Globus pallidus (tissue), 1 donor: ENCODE measurements at places on chromosomes 1 and 21.

DNA sequence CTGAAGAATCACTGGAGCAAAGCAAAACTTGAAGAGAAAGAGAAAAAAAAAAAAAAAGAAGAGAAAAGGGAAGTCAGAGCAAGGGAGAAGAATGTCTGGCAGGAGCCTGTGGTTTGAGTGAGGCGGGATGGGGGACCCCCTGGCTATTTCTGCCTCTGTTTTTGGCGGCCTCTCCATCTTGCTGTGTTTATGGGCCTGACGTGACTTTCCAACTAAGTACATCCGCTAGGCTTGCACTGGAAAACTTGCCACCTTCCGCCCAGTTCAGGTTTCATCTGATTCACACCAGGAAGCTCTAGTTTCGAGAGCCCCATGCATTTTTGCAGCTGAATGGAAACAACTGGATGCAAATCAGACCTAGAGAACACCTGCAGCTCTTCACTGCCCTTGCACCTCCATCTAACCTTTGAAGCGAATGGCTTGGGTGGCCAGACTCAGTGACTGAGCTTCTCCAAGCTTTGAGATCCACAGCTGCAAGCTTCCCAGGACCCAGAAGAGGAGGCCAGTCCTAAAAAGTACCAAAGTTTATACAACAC lies 28.0 kb downstream of the TBX15 start:
- DNase-seq = no peak

DNA sequence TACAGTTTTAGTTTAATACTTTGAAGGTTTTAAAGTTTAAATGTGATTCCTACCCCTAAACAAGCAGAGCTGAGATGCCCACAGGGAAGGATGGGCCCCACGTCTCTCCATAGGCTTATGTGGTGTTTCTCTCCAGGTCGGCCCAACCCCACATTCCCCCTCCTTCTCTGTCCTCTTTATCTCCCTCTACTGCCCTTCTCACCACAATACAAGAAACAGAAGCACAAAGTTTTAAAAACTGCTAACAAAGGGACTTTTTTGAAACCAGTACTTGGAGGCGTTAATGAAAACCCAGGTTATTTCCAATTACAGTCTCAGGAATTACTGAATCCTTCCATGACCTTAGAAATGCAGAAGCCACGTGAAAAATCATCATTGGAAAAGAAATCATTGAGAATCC lies 324.0 kb downstream of the NTNG1 start:
- DNase-seq = no peak

DNA sequence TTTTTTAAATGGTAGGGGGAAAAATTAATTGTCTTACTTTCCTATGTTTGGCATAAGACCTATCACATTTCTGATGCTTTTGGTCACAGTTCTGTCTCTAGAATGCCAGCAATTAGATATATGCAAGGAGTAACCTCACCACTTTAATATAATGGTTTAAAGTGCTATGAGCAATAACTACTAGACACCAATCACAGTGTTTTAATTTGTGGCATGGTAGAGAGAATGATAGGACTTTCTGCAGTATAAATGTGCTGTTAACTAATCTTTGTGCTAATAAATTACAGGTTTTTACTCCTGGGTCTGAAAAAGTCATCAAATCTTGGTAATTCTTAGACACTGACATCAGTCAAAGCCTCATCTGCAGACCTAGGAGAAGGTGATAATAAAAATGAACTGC lies 2110.3 kb downstream of the NCAM2 start:
- DNase-seq = no peak

DNA sequence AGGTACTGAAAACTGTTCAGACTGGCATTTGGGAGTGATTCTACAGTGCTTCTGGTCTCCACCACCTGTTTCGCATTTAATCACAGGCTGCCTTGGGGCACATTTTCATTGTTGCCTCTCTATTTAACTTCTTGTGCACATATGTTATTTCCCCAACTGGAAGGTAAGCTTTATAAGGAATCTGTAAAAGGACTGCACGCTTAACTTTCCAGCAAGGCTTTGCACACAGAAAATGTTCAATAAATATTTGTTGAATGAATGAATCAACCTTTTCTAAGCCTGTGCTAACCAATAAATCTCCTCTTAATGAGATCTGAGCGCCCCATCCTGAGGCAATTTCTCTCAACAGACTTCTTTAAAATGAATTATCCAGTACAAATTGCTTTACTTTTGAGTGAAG lies 84.3 kb upstream of the ARHGAP29 start:
- DNase-seq = no peak

GRCh38 chr1:206479183-206480125 lies 9.2 kb downstream of the IKBKE start:
- DNase-seq = peak; percentile 53

GRCh38 chr1:175208773-175209492 lies 16.4 kb upstream of the KIAA0040 start:
- DNase-seq = no peak

DNA sequence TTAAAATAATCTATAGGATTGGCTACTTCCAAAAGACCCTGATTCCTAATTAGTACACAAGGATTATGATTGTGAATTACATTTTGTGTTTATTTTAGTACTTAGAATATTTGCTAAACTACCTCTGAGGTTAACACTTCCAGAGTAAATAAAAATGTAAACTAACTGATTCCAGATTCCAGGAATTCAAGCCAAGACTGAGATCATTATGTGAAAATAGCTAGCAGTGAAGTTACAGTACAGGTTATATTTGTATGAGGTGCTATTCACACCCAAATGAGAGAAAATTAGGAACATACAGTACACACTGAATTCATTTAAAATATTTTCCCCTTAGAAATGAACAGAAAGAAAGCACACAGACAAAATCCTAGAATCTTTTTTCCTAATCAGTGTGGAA lies 28.8 kb downstream of the TTLL7 start:
- DNase-seq = no peak

DNA sequence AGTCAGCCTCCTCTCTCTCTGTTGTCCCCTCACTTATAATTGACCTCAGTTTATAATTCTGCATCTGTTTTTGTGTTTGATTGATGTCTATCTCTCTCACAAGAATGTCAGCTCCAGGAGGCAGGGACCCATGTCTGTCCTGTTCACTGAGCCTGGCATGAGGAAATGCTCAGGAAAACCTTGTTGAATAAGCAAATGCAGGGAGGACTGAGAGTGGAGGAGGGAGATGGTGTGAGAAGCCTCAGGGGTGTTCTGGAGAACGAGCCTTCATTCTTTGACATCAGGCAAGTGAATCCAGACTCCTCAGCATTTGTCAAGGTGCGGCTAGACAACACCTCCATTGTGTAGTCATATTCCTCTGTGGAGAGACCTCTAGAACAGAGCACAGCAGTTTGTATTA lies 45.5 kb downstream of the MAN1C1 start:
- no peak for DNase-seq

DNA sequence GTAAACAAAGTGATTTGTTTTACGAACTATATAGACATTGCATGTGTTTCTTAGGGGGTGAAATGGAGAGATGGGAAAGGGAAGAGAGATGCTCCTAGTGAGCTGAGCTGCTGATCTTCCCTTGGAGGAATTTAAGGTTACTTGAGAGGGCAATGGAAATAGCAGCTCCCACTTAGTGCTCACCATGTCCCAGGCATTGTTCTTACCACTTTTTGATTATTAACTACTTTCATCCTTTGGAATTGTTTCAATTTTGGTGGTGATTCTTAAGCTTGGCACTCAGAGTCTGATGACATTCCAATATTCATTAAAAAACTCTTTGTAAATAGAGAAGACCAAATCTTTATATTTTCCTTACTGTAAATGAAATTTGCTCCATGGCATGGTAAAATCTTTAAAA lies 124.9 kb downstream of the ITSN1 start:
- DNase-seq = no peak

DNA sequence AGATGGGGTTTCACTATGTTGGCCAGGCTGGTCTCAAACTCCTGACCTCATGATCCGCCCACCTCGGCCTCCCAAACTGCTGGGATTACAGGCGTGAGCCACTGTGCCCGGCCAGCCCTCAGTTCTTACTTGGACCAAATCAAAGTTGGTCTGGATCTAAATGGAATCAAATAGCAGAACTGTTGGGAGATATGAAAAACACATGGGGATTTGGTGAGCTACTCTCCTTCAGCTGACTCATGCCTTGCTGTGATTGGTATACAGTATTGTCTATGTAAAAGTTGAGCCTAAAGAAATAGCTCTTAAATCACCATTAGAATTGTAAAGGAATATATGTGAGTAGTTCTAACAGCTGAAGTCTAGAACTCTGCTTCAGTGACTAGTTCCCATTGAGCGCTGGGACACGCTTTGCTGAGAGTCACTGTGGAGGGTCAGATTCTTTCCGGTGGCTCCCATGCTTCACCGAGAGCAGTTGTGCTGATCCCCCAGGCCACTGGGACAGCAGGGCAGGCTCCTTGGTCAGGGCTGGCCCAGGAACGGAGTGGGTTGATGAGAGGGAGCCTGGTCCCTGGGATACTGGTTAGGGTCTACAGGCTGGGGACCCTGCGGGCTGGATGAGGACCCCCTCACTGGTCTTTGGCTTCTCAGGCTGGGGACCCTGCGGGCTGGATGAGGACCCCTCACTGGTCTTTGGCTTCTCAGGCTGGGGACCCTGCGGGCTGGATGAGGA lies 14.0 kb downstream of the PKNOX1 start:
- no peak for DNase-seq

DNA sequence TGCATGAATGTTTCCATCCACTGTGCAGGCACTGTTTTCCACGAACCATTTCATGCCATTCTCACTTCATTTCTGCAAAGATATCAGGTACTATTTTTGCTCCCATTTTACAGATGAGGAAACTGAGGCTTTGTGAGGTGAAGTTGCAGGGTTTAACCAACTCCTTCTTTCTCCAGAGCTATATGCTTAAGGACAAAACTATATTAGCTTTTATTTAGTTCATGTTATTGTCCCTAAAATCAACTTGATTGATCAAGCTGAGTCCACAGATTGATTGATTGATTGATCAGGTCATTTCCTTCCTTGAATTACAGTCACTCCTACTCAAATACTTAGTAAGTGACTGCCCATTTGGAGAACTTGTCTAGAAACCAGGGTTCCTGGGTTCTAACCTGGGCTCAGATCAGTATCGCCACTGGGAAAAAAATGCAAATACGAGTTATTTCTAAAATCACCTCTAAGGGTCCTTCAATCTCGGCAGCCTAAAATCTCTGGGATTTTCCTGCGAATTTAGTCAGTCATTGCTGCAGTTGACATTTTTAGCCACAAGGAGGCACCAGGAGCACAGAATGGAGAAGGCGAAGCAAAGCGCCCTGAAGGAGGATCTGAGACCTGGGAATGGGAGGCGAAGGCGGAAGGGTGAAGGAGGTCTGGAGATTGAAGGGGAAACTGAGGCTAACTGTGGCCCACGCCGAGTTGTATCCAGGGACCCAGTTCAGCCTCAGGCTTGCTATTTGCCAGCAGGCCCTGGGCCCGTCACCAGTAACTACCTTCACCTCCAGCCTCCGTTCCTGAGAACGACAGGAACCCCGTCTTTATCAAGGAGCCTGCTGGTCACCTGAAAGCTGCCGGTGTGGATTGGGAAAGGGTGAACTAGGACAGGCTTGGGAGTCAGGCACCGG lies 14.3 kb upstream of the MUL1 start:
- DNase-seq = peak; percentile 38

- no peak for DNase-seq
Observed at GRCh38 chr1:199909137-199909536, 118.4 kb upstream of the NR5A2 start.

DNA sequence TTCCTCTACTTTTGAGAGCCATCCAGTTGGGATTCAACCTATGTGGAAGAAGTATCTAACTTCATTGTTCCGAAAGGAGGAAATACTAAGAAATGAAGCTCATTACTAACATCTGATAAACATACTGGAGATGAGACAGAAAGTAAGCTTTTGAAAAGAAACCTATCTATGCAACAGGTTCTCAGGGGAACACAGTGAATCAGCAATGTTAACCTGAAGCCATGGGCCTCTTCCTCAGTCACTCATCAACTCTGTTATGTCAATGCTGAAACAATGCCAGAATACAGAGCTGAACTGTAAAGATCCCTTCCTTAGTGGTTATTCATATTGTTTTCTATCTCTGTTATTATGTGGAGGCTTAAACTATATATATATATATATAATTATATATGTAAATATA lies 55.5 kb upstream of the ESRRG start:
- no peak for DNase-seq

GRCh38 chr21:34671462-34671861 lies 2.7 kb downstream of the CLIC6 start:
- no peak for DNase-seq

- DNase-seq = no peak
Observed at GRCh38 chr1:67308136-67308535, 463 bp downstream of the IL12RB2 start.

DNA sequence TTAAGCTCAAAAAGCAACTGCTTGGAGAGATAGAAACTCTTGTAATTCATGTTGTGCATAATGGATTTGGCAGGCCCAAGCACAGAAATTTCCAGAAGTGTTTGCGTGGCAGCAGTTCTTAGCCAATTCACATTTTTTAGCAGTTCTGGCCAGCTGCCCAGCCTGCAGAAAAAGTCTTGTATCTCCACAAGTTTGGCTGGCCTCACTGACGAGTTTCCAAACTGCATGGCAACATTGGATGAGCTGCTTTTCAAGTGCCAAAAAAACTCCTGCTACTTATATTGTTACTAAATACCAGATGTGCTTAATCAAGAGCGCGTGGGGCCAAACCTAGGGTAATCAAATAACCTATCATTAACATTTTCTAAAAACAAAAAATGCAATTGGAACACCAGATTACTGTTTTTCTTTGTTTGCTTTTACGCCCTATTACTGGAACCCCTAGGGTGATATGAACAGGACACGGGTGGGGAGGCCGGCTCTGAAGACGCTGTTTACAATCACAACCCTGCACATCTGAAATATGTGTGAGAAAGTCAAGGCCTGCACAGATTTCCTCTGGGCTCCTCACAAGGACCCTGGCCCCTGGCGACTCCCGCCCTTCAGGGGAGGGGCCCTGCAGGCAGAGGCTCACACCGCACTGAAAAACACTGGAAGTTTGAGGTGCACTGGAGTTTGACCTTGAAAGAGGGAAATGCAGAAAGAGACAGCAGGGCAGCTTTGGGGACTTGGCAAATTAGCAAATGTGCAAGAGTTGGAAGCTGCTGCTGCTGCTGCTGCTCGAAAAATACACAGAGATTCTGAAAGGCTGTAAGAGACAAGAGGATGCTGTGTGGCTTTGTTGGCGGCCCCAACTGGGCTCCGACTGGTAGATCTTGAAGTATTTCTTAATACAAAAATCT lies 55.2 kb upstream of the TARBP1 start:
- DNase-seq = peak; percentile 87

DNA sequence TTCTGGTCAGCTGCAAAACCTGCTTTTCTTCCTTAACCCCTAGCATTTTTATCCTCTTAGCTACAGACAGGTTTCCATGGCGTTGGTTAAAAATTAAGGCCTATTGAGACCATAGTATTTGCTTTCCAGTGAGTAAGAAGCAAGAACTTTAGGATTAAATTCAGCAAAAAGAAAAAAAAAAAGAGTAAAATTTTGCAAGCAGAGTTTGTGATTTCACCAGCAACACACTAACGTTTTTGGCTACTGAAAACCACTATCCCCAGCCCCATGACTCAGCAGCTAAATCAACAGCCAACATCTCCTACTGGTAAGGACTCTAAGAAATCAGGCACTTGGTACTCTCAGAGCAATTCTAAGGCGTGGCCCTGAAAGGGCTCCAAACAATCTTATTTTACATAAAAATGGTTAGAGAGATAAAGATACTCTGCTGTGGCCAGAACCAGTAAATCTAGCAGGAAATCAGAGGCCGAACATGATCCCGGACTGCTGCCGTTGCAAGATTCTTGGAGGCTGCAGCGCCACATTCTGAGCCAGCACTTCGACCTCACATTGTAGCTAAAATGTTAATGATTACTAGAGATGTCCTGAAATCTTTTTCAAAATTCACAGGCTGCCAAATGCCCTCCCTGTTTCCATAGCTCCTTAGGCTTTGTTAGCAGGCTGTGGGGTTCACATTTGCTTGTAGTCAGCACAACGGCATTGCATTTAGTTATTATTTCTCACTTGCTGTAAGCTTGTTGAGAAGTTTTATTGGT lies 1.6 kb upstream of the ENO1 start:
- DNase-seq = no peak
